ENCODE measurements at places on chromosomes 5 and 9. TPM values are rescaled to one million over a fixed set of nuclear protein-coding genes. Genes with fewer than 3 reads are reported as not detected.

- no peak for DNase-seq
Measured at GRCh38 chr9:38251036-38251860, 141.3 kb upstream of the ALDH1B1 start.

GRCh38 chr5:171477101-171477500, 57.7 kb downstream of the FGF18 start:
- DNase-seq, result no peak

GRCh38 chr9:2029666-2030170, 14.6 kb downstream of the SMARCA2 start:
- no peak for DNase-seq

GRCh38 chr5:8340261-8340660, 471.3 kb downstream of the MTRR start:
- no peak for DNase-seq

DNA sequence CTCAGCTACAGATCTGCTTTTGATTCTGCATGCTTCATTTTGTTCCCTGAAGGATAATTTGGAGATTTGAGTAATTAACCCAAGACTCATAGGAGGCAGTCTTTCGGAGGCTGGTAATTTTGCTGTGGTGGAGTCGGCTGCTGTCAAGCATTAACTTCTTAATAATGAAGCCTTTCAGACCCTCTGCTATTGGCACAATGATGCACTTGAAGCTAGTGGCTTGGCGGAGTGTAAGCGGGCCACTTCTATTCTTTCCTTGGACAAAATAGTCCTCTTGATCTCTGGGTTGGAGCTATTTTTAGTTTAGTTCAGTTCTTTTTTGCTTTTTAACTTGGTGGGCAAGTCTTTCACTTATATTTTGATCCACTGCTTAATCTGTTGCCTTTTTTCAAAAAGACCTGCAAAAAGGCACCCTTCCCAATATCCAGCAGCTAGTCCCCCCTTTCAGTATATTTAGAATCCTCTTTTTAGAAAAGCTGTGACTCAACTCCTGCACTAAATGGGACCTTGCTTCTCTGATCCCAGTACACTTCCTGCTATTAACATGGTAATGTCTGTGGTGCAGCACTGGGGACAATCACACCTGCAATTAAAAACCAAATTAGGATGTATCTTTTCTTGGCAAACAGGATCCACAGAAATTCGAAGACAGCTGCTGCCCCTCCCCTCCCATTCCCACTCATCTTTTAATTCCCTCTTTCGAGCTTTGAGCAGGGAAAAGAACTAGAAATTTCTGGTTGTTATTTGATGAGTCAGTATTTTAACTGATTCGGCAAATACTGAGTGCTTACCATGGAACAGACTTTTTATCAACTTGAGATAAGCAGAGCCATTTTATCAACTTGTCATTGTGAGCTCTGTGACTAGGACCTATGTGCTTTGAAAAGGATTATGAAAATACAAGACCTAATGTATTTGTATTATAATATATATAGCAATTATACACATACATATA, 169.4 kb upstream of the ANKRD55 start:
- DNase-seq, result no peak

DNA sequence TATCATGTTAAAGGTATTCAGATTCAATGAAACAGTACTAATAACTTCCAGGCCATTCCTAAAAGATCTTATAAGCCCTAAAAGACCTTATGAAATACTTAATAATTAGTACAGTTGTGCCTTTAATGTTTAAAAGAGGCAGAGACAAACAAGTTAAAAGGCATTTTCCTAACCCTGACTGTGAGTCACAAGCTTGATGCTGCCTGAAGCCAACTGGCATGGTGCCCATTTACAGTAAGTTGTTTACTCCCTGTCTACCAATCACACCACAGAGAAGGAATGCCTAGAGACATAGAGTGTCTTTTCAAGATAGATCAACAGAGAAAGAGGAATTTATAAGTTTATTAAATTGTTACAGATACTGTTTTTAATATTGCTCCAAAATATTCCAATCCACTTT, 47.8 kb downstream of the NR3C1 start:
- DNase-seq, result peak; percentile 52

DNA sequence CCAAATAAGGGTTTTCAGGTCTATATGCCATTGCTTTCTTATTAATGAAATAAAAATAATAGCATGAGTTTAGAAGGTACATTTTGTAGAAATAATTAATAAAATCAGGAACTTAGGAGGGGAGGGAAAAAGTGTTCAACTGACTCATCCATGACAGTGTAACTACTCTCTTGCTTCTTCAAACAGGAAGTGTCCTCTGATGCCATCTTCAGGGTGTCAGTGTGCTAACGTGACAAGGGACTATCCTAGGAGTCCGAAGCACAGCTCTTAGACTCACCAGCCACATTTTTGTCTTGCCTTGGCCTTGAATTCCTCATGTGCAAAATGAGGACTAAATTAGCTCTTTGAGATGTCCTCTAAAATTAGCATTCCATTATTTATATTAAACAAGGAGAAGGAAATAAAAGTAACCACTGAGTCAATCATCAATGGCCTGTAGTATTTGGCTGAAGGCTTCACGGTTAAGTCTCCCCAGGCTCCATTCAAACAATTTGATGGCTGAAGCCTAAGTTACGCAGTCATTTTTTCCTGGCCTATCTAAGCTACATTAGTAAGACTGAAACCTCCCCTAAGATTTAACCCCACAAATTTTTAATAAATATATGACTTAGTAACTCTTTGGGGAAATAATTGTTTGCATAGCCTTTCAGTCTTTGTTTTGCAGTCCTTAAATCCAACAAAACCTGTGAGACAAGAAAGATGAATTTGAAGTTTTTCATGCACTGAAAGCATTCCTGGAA, 151.1 kb downstream of the ARL15 start:
- DNase-seq, result no peak

DNA sequence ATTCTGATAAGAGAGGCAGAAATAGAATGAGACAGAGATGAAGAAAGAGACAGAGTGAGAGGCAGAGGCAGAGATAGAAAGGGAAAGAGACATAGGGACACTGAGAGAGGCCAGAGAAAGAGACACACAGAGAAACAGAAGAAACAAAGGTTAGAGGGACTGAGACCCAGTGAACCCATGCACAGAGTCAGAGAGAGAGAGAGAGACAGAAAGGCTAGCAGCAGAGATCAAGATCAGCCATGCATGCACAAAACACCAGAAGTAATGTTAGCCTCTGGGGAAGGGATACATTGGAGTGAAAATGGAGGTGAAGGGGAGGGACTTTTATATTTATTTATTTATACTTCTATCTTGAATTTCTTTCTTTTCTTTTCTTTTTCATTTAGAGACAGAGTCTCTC, 14.1 kb upstream of the SPARC start:
- DNase-seq, result no peak

DNA sequence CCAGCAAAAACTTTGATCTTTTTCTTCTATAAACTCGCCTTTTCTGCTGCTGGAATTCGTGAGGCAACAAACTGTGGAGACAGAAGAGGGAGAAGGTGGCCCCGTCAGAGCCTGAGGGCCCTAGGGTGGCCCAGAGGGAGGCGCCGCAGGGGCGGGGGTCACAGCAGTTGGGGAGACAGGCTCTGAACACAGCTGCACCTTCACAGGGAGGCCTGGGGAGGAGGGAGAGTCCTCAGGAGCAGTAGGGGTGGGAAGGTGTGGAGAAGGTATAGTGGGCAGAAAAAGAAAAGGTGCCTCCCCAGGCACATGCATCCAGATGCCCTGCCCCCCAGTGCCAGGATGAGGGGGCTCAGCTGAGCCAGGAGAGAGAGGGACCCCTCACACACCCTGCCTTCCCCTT, 15.1 kb downstream of the PHF19 start:
- DNase-seq, result no peak

DNA sequence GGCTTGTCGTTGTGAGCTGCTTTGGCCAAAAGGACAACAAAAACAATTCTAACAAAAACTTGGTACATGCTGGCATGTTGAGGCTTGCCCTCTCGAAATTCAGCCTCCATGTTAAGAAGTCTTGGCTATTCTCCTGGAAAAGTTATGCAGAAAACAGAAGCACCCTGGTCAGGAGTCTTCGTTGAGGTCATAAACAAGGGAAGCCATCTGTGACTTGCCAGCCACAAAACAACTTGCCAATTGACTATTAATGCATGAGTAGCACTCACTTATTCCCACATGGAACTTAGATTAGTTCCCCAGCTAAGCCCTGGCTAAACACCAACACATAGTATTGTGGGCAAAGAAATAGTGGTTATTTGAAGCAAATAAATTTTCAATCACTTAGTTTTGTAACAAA, 521.0 kb upstream of the CHD1 start:
- DNase-seq, result no peak

The SLC25A48 gene
- not detected for total RNA-seq

The LRRC70 gene
- 4.6 TPM for total RNA-seq

The IL3 gene
- total RNA-seq, result not detected
